ENCODE measurements at places on chromosomes 7 and 10.

DNA sequence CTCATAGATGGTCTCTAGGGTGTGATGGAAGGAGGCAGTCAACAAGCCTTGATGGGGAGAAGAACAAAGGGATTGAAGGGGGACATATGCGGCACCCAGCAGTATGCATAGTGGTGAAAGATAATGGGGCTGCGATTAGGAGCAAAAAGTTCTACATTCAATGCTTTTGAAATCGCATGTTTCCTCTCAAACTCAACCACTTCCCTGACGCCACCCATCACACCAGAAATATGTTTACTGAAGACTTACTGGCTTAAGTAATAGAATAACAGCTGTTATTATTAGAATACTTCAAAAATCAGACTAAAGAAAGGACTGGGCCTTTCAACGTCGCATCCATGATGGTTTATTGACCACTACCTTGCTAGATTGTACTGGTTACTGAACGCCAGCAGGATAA lies 31.5 kb downstream of the MKRN1 start:
- no peak for DNase-seq

DNA sequence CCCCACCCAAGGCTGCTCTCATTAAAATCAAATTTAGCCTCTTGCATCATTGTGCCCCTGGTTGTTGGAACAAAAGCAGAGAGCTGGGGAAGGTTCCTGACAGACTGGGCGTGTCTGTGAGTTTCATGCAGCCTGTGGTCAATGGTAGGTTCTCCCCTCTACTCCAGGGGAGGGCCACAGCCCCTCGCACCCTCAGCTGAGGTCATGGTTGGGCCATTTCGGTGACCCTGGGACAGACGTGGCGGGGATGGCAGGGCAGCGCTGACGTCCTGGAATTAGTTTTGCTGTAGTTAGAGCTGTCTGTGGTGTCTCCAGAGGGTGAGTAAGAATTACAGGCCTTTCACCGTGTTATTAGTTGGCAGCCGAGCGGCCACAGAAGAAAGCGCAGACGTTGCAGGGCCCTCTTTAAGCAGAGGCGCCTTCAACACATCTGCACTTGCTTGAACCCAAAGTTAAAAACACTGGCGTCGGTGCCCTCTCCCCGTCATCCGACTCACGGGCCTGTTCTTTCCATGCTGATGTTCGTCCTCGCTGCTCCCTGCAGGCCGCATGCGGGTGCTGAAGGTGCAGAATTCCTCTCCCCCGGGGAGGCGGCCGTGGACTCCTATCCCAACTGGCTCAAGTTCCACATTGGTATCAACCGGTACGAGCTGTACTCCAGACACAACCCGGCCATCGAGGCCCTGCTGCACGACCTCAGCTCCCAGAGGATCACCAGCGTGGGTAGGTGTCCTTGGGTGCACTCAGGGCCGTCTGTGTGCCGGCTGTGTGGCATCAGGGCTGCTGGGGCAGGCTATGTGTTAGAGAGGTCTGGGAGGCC lies 2.8 kb downstream of the FAM20C start:
- no peak for DNase-seq

GRCh38 chr10:55404094-55404493 lies 603.1 kb upstream of the PCDH15 start:
- DNase-seq: no peak

GRCh38 chr7:146057958-146058357 lies 58.6 kb upstream of the CNTNAP2 start:
- DNase-seq: no peak

- DNase-seq: no peak
Observed at GRCh38 chr7:140639366-140640053, 1.1 kb downstream of the DENND2A start.

GRCh38 chr7:30831227-30831626 lies 60.0 kb downstream of the MINDY4 start:
- no peak for DNase-seq

- DNase-seq: no peak
Observed at GRCh38 chr7:55977831-55978230, 13.4 kb downstream of the NIPSNAP2 start.

DNA sequence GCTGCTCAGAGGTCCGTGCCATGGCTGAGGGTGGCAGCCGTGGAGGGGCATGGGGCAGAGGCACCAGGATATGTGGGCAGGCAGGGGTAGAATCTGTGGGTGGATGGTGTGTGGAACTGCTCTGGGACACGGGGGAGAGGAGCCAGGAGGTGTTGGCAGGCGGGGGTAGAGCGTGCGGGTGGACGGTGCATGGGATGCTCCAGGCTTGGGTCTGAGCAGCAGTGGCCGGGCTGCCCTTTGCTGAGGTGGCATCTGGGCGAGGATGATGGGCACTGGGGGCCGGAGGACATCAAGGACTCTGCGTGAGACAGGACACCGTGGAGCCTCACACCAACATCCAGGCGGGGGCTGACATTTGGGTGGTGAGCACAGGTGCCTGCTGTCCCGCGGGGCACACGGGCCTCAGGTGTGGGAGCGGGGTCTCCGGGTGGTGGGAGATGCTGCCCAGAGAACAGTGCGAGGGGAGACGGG lies 46.2 kb downstream of the JAKMIP3 start:
- DNase-seq: no peak

DNA sequence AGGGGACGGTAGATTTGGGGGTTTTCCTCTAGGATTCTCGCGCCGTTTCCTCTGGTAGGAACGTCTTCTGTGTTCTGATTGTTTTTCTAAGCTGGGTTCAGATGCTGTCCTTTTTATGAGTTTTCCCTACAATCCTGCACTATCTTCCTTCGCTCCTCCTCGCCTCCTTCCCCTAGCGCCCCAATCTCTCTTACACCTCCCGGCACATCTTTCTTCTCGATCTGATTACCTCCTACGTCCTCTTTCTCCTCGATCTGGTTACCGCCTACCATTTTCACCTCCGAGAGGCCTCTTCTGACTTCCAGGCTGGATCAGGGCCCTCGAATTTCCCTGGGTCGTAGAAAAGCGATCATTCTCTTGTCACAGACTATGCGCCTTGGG lies 413 bp downstream of the BUD31 start:
- DNase-seq: no peak

DNA sequence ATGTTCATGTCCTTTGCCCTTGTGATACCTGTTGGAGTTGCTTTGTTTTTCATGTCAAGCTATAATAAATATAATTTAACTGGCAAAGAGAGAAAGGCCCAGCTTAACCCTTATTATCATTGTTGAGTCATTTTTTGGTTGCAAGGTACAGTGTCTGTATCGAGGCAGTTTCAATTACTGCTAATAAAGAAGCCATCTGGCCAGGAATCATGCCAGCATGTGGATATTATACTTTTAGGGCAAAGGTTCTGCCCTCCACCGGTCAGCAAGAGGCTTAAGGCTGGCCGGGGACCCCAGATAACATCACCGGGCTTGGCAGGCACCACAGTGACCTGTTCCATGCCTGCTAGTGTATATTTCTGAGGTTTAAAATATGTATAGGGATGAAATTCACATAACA lies 9.0 kb upstream of the CYP3A4 start:
- no peak for DNase-seq

DNA sequence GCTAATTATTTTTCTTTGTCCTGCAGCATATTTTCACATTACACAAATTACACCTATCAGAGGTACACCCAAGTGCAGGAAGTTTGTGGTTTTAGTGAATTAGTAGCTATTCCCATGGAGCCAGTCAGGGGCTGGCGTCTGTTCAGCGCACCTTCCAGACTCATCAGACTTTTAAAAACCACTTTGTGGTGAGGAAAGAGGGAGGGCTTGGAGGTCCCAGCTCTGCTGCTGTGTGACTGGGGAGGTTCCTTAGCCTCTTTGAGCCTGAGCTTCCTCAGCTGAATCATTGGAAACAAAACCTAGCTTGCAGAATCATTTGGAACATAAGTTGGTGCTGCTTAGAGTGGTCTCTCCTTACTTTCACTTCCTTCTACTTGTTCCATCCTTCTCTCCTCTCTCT lies 175.4 kb downstream of the SORCS3 start:
- no peak for DNase-seq

DNA sequence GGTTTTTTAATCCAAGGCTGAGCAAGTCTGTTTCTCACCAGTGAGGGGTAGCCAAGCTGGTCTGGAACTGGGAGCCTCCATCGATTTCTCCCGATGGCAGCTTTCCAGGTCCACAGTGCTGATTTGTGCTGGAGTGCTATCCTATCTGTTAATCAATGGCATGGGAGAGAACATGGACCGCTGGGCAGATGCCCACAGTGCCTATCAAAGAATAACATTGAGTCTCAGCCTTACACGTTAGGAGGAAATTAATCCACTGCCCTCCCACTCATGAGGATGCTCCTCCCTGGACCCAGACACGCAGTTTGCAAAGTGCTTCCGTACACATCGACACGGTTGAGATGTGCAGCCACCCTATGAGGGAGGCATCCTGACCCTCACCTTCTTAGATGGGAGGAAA lies 36.0 kb upstream of the CUX1 start:
- no peak for DNase-seq

- no peak for DNase-seq
Observed at GRCh38 chr10:110456046-110456445, 41.7 kb upstream of the DUSP5 start.

- no peak for DNase-seq
Observed at GRCh38 chr10:79126351-79127080, 57.8 kb downstream of the ZMIZ1 start.

DNA sequence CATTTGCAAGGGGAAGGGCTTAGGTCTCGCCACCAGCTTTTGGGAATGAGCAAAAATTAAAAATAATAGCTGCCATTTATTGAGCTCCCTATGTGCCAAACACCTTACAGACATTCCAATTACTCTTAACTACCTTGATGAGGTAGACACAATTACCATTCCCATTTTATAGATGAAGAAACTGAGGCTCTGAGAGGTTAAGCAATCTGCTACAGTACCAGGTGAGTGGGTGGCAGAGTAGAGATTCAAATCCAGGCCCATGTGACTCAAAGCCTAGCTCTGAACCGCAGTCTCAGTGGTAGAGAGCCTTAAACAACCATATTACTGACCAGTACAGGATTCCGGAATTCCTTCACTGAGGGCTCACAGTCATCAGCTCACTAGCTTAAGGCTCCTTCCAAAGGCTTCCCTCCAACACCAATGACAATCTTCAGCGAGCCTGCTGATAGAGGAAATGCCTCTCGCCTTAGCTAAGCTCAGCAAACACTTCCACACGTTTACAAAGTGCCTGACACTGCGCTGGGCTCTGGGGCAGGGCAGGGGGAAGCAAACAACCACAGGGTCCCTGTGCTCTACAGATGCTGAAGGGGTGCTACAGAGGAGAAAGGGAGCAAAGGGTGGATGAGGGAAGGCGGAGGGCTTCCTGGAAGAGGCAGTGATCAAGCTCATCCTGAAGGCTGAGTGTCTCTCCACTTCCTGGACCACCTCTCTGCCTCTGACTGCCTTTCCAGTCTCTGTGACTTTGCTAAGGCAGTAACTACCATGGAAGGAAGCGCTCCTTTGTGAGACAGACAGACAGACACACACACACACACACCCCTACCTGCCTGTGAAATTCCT lies 7.4 kb downstream of the LRRC20 start:
- no peak for DNase-seq

DNA sequence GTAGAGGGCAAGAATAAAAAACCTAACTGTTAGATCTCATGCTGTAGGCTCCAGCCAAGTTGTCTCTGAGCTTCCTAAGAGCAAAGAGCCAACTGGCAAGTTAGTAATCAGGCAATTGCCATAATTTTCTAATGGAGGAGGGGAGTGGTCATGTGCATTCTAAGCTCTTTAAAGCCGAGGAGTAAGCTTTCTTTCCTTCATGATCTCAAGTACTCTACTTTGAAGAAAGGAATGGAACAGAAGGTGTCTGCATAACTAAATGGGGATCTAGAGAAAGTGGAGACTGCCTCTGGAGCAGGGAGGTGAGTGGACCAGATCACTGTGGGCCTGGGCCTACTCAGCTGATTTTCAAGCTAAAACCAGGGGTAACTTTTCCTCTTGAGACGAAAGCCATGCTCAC lies 37.7 kb upstream of the TOMM7 start:
- DNase-seq: no peak

- no peak for DNase-seq
Observed at GRCh38 chr7:5442757-5443305, 19.2 kb upstream of the TNRC18 start.

DNA sequence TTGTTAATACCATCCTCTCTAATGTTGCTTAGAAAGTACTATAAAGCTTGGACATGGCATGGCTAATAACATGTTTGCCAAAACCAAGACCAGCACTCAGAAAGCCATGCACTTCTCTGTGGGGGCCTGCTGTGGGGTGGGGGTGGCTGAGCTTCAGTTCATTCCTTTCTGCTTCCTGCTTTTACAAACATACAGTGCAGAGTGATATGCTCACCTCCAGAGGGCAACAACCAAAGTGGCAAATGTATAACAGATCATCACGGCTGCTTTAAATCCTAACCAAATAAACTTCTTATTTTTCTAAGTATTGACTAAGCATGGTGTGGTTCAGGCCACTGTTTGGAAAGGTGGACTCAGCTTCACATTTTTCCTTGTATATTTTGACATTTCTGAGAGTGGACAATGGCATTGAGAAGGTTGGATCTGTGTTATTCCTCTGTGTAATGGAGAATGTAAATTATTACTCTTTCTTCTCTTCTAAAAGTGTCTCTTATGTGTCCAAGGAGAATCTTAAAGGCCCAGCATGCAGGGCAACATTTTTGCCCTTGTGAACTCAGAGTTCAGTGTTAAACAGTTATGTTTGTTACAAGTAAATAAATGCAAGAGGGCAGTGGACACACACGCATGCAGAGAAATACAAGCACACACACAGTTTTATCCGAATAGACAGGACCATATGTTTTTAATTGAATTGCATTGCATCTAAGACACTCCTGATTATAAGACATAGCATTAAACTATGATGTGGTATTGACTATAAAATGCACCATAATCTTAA lies 186.1 kb downstream of the HERPUD2 start:
- no peak for DNase-seq

- no peak for DNase-seq
Observed at GRCh38 chr7:158024351-158024715, 563.3 kb downstream of the PTPRN2 start.

DNA sequence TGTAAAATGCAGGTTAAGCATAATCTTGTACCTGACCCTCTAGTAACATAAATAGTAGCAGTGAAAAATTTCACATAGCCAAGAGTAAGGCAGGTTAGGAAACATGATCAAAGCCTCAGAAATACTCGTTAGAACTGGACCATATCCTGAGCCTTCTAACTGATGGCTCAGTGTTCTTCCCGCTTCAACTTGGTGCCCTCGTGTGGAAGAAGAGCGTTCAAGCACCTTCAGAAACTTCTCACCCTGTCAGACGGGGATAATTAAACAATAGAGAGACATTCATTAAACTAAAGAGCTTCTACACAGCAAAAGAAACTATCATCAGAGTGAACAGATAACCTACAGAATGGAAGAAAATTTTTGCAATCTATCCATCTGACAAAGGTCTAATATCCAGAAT lies 124.5 kb downstream of the MYOF start:
- no peak for DNase-seq

GRCh38 chr10:121063744-121064143 lies 212.6 kb downstream of the WDR11 start:
- DNase-seq: no peak

GRCh38 chr7:30612658-30613265 lies 18.1 kb downstream of the GARS1 start:
- DNase-seq: no peak

All from amniotic stem cell (primary cell).